GM23338 (cell line): ENCODE measurements at places on chromosomes 1 and 21. TPM values are rescaled to one million over a fixed set of nuclear protein-coding genes. Genes with fewer than 3 reads are reported as not detected.

Gene SRGAP2
- total RNA-seq = 69.2 and 77.8 TPM in 2 replicates

Gene STK40
- total RNA-seq = 20.0 and 20.2 TPM in 2 replicates

Gene SPRR2B
- total RNA-seq = not detected in 2 replicates

Gene FCGR3B
- total RNA-seq = not detected in 2 replicates
